H9 (cell line): ENCODE measurements at places on chromosomes 5 and 9. TPM values are rescaled to one million over a fixed set of nuclear protein-coding genes. Genes with fewer than 3 reads are reported as not detected.

DNA sequence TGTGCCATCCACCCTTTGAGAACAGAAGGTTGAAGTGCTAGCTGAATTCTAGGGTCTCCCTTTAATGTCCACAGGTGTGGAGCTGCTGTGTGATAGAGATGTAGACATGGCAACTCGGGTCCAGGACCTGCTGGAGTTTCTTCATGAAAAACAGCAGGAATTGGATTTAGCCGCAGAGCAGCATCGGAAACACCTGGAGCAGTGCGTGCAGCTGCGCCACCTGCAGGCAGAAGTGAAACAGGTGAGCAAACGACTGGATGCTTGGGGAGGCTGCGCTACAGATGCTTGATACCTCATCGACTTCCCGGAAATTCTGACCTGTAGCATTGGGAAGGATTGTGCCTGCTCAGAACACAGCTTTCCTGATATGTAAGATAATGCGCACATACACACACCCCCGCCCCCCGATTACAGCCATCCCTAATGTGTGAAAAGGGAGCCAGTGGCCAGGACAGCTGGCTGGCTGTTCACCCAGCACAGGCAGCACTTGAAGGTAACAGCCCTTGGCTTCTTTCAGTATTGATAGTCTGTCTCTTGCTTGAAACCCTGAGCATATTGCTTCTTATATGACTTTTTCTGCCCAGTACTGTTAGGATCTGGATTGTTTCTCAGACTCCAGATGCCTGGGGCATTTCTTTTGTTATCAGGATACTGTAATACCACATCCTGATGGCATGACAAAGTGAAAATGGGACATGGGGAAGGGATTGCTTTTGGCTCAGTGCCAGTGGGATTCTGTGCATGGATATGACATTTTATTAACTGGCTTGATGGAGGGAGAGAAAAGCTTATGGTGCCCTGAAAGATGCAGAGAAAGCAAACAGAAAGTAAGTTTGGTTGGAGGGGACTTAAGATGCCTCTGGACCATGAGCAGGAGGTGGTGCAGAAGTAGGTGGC is 216.8 kb upstream of the OTULINL start:
- no peak overlapping the region for H3K27ac ChIP-seq
- H3K27me3 ChIP-seq, result no peaks in the 10 kb centered on the region
- peaks cover 48% of the 10 kb centered on the region; the same call in 2 of the 3 replicates for H3K36me3 ChIP-seq
- H3K4me1 ChIP-seq, result no peaks in the 10 kb centered on the region
- no peak overlapping the region for H3K4me3 ChIP-seq

DNA sequence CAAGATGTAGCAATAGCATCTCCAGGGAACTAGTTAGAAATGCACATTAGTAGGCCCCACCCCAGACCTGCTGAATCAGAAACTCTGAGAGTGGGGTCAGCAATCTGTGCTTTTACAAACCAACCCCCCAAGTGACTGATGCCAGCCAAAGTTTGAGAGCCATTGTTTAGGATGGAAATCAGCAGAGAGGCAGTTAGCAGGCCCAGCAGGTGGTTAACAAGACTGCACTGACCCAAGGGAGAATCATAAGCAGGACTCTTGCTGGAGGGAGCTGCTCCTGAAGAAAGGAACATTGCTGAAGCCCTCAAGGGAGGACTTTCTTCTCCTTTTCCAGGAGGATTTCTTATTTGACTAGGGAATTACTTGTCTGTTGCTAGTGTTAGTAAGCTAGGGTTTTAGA is 74.2 kb upstream of the SLC12A2 start:
- DNase-seq, result peak; percentile 32
- no peak overlapping the region for H3K27ac ChIP-seq
- H3K4me3 ChIP-seq, result no peak overlapping the region
- no peaks in the 10 kb centered on the region for H3K36me3 ChIP-seq

The NIM1K gene
- total RNA-seq, result 0.07 TPM in 1 of 2 replicates, not detected in the other

The SEMA4D gene
- total RNA-seq, result 41.8 and 47.2 TPM in 2 replicates

DNA sequence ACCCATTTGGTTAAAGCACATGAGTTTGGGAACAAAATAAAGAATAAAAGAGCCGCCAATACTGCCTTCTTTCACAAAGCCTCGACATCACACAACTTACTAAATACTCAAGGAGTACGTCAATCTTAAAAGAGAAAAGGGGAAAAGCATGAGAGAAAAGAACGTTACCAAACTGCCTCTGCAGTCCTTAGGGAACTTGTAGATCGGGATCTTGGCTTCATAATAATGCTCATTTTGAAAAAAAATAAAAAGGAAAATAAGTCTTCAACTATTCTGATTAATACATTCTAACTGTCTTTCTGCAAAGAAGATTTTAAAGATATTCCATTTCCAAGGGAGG is 618.4 kb downstream of the PDE4D start:
- H3K27me3 ChIP-seq, result no peaks in the 10 kb centered on the region
- no peaks in the 10 kb centered on the region for H3K4me1 ChIP-seq
- no peak for DNase-seq
- H3K4me3 ChIP-seq, result peak overlapping the region; percentile 69; the same call in 2 of the 3 replicates
- H3K36me3 ChIP-seq, result no peaks in the 10 kb centered on the region
- H3K27ac ChIP-seq, result no peak overlapping the region

DNA sequence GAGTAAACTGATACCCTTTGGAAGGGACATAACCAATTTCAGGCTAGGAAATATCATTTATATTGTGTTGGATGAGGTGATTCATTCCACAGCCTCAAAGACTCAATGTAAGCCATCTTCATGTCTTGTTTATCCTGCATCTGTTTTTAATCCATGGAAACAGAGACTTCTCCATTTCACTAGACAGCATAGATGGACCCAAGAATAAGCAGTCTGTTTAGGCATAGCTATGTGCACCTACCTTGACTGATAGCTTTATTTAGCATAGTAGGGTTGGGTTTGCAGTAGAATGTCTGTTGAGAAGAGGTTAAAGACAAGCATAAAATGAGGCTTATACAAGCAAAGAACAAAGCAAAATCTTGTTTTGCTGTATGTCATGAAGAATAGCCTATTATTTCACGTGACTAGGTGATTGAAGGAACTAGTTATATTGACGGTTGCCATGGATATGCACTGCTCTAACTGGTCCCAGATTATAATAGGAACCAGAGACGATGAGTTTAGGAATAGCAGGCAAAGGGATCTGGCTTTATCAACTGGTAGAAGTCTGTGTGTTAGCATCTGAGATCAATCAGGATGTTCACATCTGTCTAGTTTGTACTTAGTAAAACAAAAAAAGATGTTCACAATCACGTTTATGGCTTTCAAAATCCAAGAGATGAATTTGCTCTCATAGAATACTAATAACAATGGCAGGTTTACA is 154.8 kb upstream of the KLF9 start:
- no peaks in the 10 kb centered on the region for H3K36me3 ChIP-seq
- no peak overlapping the region for H3K4me3 ChIP-seq
- no peaks in the 10 kb centered on the region for H3K27me3 ChIP-seq
- H3K4me1 ChIP-seq, result peaks cover 3% of the 10 kb centered on the region

The SLC45A2 gene
- not detected in 2 replicates for total RNA-seq

DNA sequence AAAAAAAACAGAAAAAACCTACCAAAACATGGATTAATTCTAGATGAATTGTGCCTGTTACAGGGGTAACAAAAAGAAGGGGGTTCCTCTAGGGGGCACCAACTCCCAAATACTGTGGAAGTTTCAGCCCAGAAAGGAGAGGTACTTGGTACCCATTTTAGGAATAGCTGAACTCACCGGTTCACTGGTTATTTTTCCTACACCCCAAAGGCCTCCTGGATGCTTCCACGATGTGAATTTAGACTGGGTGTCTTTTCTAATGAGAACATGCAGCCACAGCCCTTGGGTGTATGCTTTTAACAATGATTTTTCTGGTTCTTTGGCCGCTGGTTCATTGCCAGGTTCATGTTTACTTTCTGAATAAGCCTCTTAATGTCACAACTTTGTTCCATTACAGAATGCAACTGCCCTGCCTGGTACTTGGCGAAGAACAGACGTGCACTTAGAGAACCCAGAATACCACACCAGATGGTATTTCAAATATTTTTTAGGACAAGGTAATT is 46.7 kb downstream of the GARNL3 start:
- H3K27me3 ChIP-seq, result no peaks in the 10 kb centered on the region
- no peak for DNase-seq
- H3K4me1 ChIP-seq, result no peaks in the 10 kb centered on the region
- no peak overlapping the region for H3K27ac ChIP-seq
- no peak overlapping the region for H3K4me3 ChIP-seq

DNA sequence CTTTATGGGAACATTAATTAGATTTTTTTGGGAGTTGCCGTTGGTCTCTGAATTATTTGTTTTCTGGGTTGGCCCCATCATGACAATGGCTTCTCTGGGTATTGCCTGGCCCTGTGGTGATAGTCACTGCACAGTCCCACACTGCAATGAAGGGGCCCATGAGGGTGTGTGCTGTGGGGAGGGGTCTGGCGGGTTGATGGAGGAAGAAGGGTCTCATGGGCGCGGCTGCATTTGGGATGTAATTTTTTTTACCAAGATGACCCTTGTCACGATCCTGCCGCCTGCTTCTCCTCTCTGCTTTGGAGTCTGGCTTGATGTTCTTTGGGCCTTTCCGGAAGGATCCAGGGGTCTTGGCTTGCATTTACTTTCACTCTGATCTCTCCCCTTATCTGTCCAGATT is 44.1 kb downstream of the WNK2 start:
- no peak overlapping the region for H3K4me3 ChIP-seq
- peaks cover 3% of the 10 kb centered on the region; the same call in 1 of the 2 replicates for H3K4me1 ChIP-seq
- H3K36me3 ChIP-seq, result peaks cover 4% of the 10 kb centered on the region; the same call in 1 of the 2 replicates

GRCh38 chr5:12647613-12648012 is 743.4 kb upstream of the CTNND2 start:
- H3K4me1 ChIP-seq, result no peaks in the 10 kb centered on the region
- no peak overlapping the region for H3K4me3 ChIP-seq
- DNase-seq, result no peak
- H3K27me3 ChIP-seq, result no peaks in the 10 kb centered on the region
- no peaks in the 10 kb centered on the region for H3K36me3 ChIP-seq

The BARHL1 gene
- total RNA-seq, result not detected in 2 replicates

DNA sequence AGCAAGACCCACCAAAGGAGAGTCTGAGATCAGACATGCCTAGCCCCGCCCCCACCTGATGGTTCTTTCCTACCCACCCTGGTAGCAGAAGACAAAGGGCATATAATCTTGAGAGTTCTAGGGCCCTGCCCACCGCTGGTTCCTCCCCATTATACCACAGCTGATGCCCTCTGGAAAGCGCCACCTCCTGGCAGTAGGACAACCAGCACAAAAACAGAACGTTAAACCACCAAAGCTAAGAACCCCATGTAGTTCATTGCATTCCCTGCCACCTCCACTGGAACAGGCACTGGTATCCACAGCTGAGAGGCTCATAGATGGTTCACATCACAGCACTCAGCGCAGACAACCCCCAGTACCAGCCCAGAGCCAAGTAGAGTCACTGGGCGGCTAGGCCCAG is 81.2 kb upstream of the TRPC7 start:
- no peak for DNase-seq
- no peak overlapping the region for H3K4me3 ChIP-seq
- peaks cover 7% of the 10 kb centered on the region for H3K36me3 ChIP-seq
- no peaks in the 10 kb centered on the region for H3K4me1 ChIP-seq
- H3K27me3 ChIP-seq, result no peaks in the 10 kb centered on the region
- H3K27ac ChIP-seq, result no peak overlapping the region

GRCh38 chr9:110049699-110050450 is 158.1 kb downstream of the C9orf152 start:
- H3K36me3 ChIP-seq, result no peaks in the 10 kb centered on the region
- peak overlapping the region; percentile 97 for H3K4me3 ChIP-seq
- DNase-seq, result peak; percentile 48
- no peaks in the 10 kb centered on the region; the same call in 1 of the 2 replicates for H3K4me1 ChIP-seq
- no peak overlapping the region for H3K27ac ChIP-seq

- H3K36me3 ChIP-seq, result no peaks in the 10 kb centered on the region; the same call in 2 of the 3 replicates
- no peak within 1 kb of the TSS for H3K4me3 ChIP-seq
- no peaks in the 10 kb centered on the region for H3K27me3 ChIP-seq
- no peak within 1 kb of the TSS for H3K27ac ChIP-seq
- no peak for DNase-seq
- no peaks in the 10 kb centered on the region for H3K4me1 ChIP-seq
These were observed at the start of gene IL33 for GRCh38 chr9:6215562-6215961. Gene IL33, plus strand, starts transcription at chr9:6215807. Its CDS starts 25,888 bp downstream, at chr9:6241695.

- H3K4me1 ChIP-seq, result peaks cover 24% of the 10 kb centered on the region
- H3K27ac ChIP-seq, result no peak overlapping the region
- peaks cover 44% of the 10 kb centered on the region for H3K36me3 ChIP-seq
- H3K27me3 ChIP-seq, result peaks cover 4% of the 10 kb centered on the region; the same call in 1 of the 2 replicates
These were observed 4.9 kb downstream of the SMIM3 start for GRCh38 chr5:150783422-150783928.

The PPP2R2B gene
- total RNA-seq, result 14.3 and 15.2 TPM in 2 replicates

DNA sequence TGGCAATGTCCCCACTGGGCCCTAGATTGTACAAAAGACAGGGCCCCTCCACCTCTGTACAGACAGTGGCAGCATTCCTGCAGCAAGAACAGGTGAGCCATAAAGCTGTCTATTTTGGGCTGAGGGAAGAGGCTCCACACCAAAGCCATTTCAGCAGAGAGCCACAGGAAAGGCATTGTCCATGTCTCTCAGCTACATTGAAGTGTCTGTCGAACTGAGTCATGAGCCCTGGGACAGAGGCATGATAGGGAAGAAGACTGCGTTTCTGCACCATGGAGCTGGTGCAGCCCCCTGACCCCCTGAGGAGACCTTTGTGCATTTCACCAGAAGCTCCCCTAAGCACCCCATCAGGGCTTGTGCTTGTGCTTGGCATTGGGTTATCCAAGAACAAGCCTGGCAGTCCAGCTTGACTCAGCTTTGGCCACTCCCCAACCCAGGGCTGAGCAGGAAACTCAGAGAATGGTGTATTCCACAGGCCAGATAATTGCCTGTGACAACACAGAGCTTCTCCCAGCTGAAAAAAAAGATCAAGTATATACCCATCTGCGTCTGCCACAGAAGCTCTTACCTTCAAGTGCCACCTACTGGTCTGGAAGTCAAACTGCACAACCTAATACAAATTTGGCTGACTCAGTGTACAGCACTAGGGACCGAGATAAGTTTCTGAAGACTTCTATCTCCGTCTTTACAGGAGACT is 5.9 kb upstream of the FRMD3 start:
- H3K4me3 ChIP-seq, result no peak overlapping the region
- no peaks in the 10 kb centered on the region for H3K4me1 ChIP-seq

- H3K27ac ChIP-seq, result no peak overlapping the region
- no peaks in the 10 kb centered on the region; the same call in 2 of the 3 replicates for H3K36me3 ChIP-seq
- DNase-seq, result no peak
- H3K4me3 ChIP-seq, result peak overlapping the region; percentile 70
- H3K27me3 ChIP-seq, result no peaks in the 10 kb centered on the region
- peaks cover 10% of the 10 kb centered on the region for H3K4me1 ChIP-seq
These were observed 5.1 kb downstream of the HOMER1 start for GRCh38 chr5:79508794-79509193.

GRCh38 chr5:167949435-167949834 is 342.0 kb upstream of the WWC1 start:
- no peaks in the 10 kb centered on the region; the same call in 1 of the 2 replicates for H3K4me1 ChIP-seq
- no peak for DNase-seq
- H3K27me3 ChIP-seq, result no peaks in the 10 kb centered on the region
- H3K36me3 ChIP-seq, result no peaks in the 10 kb centered on the region
- no peak overlapping the region for H3K27ac ChIP-seq

- H3K4me3 ChIP-seq, result no peak overlapping the region
- H3K27ac ChIP-seq, result no peak overlapping the region
- no peak for DNase-seq
These were observed 18.8 kb upstream of the CPEB4 start for GRCh38 chr5:173869316-173869715.

The SLC6A3 gene
- 0.50 and 0.61 TPM in 2 replicates for total RNA-seq
